ENCODE measurements at places on chromosomes 5 and 9.
A peak's percentile ranks its signal among the peaks of the same experiment; 100 is the strongest.

DNA sequence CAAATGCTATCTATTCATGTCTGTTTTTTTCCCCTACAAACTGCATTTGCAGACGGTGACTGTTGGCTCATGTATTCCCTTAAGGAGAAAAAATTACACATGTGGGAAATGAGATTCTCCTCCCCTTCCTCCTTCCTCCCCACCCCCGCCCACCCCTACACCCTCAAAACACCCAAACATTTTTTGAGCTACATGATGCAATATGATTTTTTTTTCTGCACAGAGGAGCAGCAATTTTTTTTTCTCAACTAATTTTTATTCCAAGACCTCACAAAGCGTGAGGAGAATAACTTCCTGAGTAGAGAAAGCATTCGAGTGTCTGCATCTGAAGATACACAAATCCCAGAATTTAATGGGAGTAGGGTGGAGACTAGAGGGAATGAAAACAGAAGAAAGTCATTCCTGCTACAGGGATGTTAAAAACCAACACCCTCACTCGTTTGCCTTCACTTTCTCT lies 118.1 kb downstream of the PRDM6 start:
- DNase-seq, result no peak

DNA sequence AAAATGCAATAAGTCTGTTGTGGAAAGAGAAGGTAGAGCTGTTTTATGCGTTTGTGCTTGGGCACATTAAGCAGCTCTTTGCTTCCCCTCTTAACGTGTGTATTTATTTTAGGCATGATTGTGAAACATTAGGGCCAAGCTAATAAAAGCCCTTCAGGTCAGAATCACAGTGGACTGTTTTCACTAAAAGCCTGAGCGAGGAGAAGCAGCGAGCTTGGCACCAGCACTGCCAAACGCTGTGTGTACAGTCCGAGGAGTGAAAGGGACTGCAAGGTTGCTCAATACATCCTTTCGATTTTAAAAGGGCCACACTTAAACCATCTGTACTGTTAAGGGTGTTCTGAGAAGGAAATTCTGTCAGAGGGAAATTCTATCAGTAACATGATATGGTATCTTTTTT lies 107.2 kb upstream of the CKMT2 start:
- peak; percentile 1 for DNase-seq

DNA sequence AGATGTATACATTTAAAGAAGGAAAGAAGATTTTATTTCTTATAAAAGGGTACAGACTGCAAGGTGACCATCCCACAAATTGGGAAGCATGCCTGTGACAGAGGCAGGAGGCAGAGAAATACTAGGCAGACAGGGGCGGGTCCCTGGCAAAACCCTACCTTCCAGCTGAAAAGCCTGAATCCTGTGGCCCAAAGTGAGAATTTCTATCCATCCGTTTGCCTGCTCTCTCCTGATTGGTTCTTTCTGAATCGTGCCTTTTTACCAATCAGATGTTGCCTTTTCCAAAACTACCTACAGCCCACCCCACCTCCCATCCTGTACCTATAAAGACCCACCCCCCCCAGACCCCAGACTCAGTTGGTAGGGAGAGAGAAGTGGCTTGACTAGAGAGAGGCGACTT lies 3.4 kb upstream of the SH3GLB2 start:
- no peak for DNase-seq

DNA sequence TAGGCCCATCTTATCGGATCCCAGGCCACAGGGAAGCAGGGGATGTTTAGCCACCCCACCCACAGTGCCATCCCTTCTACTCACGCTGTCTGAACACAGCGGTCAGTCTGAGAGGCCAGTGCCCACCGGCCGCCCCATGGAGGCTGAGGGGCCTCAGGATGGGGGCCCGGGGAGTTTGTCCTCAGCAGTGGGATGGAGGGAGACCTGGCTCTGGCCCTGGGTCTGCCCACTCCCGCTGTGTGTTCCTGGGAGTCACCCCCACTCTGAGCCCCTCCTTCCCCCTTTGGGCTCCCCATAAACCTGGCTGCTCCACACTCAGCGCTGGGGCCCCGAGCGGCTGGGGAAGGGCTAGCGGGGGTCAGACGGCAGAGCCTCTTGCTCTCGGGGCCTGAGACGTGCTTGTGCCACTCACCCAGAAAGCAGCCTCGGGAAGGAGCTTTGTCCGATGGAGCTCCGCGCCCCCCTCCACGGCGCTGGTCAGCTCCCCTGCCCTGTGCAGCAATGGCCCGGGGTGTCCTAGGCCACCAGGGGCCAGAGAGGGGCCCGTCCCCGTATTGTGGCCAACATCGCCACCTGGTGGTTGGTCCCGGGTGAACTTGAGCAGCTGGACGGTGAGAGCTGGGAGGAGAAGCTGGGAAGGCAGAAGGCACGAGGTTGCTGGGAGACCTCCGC lies 10.9 kb upstream of the LAMC3 start:
- DNase-seq, result no peak

All from NCI-H2029 treated with DMSO at 0.1 percent for 48 hours (cell line).